ENCODE measurements at places on chromosomes 7 and 10.
A peak's percentile ranks its signal among the peaks of the same experiment; 100 is the strongest.

GRCh38 chr7:29306319-29306991, 111.9 kb downstream of the CHN2 start:
- no peak for DNase-seq

- no peak for DNase-seq
These were observed 22.1 kb upstream of the ENO4 start for GRCh38 chr10:116827214-116827671.

DNA sequence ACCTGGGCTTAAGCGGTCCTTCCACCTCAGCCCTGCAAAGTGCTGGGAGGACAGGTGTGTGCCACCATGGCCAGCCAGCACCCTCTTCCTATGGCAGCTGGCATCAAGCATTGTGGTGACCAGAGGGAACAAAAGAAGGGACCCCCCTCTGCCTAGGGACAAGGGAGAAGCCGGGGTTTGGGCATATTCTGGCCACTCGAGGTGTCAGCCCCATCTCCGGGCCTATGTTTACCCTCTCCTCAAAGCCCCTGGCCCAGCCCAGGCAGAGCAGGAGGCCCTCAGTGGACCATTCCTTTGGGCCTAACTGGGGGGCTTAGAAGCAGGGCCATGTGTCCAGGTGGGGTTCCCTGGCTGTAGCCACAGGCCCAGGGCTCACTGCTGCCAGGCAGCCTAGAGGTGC, 23.9 kb downstream of the VSIR start:
- no peak for DNase-seq

DNA sequence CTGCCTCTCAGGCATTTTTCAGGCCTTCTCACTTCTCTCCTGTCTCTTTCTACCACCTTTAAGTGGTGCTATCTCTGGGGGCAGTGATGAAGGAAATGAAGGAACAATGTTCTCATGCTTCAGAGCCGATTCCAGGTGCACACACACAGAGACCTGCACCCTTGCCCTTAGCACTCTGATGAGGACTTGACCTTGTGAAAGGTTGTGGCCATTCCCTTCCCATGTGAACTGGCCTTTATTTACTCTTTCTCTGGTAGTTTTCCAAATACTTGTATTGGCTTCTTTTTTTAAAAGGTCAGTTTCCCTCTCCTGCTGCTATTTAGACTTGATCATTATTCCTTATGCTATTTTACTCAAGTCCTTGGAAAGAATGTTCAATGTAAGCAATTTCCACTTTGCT, 188.6 kb downstream of the MDFIC start:
- DNase-seq, result no peak

GRCh38 chr7:415646-416525, 103.8 kb downstream of the PDGFA start:
- DNase-seq, result no peak

DNA sequence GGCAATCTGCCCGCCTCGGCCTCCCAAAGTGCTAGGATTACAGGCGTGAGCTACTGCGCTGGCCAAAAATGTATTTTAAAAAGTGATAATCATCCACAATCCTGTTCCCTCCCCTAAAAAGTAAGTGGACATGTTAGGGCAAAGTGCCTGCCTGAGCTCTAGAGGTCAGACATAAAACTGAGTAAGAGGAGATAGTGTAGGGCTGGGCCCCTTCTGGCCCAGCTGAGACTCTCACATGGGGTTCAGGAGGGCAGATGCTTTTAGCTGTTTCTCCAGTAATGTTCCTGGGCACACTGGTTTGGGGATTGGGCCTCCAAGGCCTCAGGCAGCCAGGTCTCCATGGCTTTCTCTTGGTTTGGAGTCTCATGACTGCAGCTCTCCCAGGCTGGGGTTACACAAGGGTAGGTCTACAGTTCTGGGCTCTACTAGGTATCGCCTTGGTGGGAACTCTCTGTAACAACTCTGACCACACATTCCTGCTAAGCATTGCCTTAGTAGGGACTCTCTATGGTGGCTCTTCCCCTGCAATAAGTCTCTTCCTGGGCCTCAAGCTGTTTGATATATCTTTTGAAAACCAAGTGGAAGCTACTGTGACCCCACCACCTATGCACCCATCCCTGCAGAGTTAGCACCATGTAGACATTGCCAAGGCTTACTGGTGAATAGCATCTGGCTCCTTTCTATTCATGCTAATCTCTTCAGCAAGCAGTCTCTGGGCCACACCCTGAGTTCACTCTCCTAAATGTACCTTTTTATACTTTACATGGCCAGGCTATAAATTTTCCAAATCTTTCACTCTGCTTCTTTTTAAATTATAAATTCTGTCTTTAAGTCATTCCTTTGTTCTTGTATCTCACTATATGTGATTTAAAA, 6.9 kb upstream of the NUDCD3 start:
- no peak for DNase-seq

- DNase-seq, result no peak
These were observed 65.2 kb upstream of the OGDHL start for GRCh38 chr10:49827297-49827696.

DNA sequence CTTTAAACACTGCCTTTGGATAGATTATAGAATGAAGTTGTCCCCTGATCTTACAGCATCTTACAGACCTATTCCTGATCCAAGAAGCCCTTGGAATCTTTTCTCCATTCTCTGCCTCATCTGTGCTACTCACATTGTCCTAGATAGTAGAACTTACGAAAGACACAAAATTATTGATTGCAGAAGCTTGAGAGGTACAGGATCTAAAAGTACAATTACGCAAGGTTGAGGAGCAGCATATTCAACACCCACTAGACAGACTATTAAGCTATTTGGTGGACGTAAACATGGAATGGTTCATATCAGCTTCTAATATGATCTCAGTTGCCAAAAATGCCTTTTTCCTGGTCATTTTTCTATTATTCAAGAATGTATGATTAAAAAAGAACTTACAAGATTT, 90.5 kb upstream of the SEM1 start:
- no peak for DNase-seq

DNA sequence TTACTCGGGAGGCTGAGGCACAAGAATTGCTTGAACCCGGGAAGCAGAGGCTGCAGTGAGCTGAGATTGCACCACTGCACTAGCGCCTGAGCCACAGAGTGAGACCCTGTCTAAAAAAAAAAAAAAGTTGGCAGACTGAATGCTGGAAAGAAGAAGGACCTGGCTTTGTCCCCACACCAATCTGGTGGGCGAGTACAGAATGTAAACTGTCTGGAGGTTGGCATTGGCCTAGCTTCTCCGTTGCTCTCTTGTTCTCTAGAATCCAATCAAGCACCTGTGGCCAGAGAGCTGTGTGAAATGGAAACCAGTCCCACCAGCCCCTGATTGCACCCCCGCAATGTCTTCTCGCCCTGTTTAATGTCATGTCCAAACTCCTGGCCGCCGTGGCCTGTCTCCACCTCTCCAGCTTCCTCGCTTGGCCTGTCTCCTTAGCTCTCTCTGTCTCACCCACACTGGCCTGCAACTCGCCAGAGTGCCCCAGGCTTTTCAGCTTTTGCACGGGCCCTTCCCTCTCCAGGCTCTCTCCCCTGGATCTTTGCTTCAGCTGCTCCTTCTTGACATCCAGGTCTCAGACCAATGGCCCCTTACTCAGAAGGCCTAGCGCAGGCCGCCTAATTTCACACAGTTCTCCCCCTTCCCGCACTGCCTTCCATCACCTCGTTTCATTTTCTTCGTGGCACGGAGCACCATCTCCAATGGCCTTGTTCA, 670 bp upstream of the AGK start:
- DNase-seq, result no peak

DNA sequence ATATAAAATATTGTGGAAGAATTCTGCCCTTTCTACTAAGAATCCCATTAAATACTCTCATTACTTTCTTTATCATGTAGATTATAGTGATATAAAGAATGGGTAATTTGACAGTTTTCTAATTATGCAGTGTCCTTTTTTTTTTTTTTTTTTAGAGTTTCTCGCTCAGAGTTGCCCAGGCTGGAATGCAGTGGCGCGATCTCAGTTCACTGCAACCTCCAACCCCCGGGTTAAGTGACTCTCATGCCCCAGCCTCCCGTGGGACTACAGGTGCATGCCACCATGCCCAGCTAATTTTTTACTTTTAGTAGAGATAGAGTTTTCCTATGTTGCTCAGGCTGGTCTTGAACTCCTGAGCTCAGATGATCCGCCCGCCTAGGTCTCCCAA, 1143.4 kb upstream of the SORCS1 start:
- DNase-seq, result no peak

DNA sequence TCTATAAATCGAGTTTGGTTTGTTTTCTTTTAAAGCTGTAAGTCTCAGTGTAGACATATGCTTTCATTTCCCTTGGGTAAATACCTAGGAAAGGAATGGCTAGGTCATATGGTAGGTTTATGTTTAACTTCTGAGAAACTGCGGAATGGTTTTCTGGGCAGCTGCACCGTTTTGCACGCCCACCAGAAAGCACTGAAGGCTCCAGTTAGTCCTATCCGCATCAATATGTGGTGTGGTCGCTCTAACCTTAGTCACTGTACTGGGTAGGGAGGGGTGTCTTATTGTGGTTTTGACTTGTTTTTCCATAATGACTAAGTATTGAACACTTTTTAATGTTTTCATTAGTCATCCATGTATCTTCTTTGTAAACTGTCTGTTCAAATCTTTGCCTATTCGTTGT, 279.5 kb upstream of the AKR1E2 start:
- DNase-seq, result peak; percentile 66

GRCh38 chr7:104341546-104341945, 13.1 kb downstream of the LHFPL3 start:
- DNase-seq, result no peak

DNA sequence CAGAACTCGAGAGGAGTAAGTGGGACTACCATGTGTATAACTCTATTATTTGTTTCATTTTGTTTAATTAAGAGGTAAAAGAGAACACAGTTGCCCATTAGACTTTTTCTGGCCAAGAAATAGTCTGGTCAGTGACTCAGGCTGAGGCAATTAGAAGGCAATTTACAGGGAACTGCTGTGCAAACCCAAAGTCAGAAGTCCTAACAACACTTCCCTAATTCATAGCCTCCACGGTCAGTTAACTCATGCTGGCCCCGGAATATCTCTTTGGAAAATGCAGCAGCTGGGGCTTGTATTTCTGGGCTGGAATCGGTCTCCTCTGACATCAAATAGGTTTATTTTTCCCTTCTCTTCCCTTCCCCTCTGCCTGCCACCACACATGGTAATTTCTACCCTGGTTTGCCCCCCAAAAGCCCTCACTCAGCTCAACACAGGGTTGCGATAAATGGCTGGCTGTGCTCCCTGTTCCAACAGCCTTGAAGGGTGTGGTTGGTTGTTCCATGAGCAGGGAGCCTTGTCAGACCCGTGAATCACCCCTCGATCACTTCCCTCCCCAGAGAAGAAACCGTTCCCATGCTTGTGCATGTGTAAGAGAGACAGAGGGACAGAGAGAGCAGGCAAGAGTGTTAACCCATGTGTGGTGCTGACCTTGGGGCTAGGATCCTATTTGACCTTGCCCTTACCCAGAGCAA, 5.3 kb downstream of the SH3PXD2A start:
- DNase-seq, result no peak

DNA sequence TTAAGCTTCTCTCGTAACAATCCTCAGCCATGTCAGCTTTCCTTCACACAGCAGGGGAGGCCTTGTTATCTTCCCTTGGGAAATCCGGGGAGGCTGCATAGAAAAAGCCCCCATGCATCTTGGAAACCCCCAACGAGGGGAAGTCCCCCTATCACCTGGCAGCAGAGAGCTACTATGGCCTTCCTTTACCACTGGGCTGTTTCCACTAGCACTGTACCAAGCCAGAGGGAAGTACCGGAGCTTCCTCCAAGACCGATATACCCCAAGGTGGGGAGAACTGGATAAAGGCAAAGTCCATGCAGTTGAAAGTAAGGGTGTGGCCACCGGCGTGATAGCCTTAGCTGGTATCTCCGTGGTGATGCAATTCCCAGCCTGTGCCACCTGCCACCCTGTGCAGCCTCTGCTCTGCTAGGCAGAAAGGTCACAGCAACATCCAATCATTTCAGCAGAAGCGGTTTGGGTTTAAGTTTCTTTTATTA, 4.4 kb upstream of the CLIP2 start:
- DNase-seq, result no peak

DNA sequence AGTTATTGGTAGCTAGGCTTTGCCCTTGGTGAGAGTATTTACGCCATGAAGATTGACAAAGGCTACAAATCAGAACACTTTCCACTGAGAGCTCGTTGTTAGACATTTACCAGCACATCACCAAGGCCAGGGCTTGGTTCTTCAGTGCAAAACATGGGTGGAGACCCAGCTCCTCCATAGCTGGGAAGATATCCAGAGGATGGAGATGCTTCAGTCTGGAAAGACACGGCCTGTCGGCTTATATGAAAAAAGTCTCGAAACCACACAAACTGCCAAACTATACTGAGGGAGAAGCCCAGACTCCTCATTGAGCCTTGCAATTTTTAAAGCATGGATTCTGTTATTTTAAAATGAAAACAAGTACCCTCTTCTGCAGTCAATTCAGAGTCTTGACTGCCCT, 83.4 kb upstream of the ANLN start:
- DNase-seq, result no peak

DNA sequence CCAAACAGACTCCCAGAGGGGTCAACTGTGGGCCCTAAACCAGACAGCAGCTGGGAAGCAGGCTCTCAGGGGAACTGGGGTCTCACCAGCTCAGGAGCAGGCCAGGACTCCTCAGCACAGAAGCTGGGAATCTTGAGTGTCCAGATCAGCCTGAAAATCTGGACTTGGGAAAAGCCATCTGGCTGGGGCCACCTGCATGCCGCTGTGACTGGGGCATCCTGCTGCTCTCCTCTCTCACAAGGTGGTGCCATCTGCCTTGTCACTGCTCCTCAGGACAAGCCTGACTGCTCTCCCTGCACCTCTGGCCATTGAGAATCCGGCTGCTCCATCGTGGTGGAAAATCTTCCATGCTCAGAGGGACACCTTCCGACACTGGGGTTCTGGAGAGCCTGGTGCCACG, 141.4 kb downstream of the PLPP4 start:
- no peak for DNase-seq
